Endothelial cell (in vitro differentiated cells): ENCODE measurements at places on chromosomes 5 and 9. TPM values are rescaled to one million over a fixed set of nuclear protein-coding genes. Genes with fewer than 3 reads are reported as not detected.

- no peak for DNase-seq
These were observed 52.0 kb downstream of the EXD3 start for GRCh38 chr9:137370865-137371520.

- DNase-seq = no peak
These were observed 89.5 kb upstream of the PUM3 start for GRCh38 chr9:2933165-2934095.

DNA sequence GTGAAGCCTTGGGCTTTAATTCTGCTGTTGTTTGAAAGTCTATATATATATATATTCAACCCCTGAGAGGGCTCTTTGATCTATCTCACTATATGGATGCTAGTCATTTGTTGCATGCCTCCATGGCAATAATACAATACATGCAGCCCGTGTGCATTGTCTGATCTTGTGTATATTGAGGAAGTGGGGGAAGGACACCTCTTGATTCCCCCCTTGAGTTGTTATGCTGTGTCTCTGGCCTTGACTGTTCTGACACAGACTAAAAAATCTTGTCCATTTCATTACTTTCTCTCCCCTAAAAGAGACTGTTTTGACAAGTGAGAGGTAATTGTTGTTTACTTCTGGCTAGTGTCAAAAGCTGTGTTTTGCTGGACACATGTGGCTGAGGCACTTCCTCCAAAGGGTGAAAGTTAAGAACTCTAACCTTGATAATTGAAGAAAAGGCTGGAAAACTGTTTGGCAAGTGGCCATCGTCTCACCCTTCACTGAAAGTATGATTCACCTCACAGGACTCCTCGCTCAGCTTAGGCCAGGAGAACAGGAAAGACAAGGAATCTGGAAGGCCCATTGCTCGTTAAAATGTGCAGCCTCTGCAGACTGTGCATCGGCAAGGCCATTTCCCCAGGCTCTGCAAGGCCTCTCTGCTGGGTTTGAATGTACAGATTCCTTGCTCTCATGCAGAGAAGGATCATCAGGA is 304.0 kb downstream of the PRELID2 start:
- DNase-seq = no peak

GRCh38 chr5:15574806-15575325 is 74.9 kb downstream of the FBXL7 start:
- no peak for DNase-seq

- no peak for DNase-seq
These were observed 104.2 kb upstream of the PANK3 start for GRCh38 chr5:168683247-168683926.

DNA sequence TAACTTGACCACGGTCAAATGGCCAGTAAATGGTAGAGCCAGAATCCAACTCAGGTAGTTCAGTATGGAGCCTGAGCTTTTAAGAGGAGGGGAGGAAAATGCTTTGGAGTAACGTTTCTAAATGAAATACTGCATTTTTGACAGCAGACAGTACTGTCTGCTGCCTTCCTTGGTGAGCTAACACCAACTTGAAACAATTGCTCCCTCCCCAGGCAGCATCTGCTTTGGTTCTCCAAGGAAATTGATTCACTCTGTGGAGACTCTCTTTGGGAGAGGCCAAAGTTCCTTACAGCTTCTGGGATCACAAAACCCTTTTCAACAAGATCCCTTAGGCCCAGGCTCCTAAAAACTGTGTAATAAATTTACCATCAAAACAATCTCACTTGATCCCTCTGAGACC is 75.2 kb upstream of the SSBP2 start:
- no peak for DNase-seq

DNA sequence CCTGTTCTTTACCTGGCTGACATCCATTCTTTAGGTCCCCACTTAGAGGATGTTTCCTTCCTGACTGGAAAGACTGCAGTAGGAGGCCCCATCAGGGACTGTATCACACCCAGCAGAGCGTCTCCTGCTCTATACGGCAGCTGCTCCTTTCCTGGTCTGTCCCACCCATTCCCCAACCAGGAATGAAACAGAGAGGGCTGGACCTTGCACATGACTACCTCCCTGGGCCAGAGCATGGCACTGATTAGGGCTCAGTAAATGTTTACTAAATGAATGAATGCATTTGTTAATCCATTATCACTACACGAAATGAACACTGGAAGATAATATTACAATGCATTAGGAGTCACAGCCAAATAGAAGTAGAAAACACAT is 76.4 kb downstream of the ABCA1 start:
- no peak for DNase-seq

DNA sequence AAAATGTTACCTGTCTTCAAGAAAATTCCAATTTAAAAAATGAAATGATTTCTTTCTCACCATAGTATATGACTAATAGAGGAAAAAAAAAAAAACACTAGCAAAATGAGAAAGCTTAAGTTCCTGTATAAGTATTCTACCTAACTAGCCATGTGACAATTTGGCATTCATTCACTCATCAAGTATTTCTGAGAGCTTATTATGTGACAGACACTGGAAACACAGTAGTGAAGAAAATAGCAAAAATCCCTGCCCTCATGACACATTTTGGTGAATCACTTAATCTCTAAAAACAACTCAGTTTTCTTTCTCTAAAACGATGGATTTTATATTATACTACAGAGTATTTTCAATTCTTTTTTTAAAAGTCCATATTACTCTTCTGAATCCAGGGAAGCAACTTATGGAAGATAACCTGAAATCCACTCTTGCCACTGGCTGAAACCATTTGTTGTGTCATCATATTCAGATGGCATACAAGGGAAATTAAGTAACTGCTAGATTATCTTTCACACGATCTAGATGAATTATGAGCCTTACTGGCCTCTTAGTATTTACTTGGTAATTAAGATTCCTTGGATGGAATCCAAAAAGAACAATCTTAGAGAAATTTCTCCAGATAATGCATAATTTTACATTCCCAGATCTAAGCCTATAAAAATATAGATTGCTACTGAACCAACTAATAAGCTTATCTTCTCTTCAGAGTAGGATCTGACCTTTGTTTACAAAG is 5.5 kb downstream of the PTBP3 start:
- no peak for DNase-seq

GRCh38 chr9:129806061-129806460 is 3.1 kb downstream of the TOR1B start:
- DNase-seq = no peak

- no peak for DNase-seq
These were observed 2.8 kb downstream of the IL6ST start for GRCh38 chr5:55991768-55992486.

DNA sequence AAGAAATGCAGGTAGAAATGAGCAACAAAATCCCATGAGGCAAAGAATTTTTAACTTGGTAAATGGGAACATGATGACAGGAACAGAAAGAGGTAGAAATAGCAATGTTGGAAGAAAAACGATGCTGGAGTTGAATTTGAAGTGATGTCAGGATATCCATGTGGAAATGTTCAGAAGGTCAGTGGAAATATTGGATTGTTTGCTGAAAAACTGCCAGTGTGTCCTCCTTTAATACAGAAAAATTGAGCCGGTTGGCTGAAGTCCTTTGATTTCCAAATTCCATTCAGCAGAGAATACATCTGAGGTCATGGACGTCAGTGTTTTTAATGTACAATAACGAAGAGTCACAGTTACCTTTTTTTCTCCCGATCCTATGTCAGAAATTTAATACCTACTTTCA is 110.0 kb upstream of the DMAC1 start:
- DNase-seq = no peak

DNA sequence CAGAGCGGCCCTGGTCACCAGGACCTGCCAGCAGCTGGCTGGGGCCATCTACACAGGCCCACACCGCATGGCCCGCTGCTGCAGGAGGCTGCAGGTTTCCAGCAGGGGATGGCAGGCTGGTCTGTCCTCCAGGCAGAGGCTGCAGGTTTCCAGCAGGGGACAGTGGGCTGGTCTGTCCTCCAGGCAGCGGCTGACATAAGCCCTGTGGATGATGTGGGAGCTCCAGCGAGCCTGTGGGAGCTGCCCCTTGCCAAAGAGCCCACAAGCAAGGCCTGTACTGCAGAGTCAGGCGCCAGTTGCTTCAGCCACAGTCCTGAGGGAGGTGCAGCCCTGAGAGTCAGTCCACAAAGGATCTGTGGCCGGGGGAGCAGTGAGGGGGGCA is 18.5 kb downstream of the TPPP start:
- no peak for DNase-seq

DNA sequence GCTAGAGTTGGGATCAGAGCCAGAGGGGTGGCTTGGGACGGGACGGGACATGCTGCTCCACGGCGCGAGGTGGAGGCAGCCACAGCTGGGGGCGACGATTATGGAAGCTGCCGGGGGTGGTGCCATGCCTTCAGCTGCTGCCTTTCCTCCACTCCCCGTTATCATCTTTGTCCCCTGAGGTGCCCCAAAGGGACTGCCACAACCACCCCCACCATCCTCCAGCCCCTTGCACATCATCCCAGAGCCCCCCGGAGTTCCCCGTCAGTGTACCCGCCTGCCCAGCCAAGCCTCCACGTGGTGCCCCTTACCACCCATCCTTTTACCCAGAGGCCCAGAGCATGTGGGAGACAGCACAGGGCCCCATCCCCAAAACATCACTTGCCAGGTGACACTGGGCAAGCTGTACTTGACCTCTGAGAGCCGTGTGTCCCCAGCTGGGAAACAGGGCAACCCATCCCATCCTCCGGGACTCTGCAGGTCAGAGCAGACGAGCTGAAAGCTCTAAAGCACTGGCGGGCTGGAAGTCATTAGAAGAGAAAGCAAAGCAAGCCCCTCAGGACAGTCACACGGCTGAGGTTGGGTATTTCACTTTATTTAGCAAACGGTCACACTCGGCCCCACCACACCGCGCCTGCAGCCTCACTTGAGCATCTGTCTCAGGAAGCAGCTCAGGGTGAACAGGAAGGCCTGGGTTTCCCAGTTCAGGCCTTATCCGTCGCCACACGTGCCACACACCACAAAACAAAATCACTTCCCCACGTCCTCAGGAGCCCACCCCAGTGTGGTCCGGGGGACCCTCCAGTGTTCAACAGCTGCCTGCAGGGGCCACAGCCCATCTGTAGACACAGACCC is 19.5 kb upstream of the MXD3 start:
- no peak for DNase-seq

DNA sequence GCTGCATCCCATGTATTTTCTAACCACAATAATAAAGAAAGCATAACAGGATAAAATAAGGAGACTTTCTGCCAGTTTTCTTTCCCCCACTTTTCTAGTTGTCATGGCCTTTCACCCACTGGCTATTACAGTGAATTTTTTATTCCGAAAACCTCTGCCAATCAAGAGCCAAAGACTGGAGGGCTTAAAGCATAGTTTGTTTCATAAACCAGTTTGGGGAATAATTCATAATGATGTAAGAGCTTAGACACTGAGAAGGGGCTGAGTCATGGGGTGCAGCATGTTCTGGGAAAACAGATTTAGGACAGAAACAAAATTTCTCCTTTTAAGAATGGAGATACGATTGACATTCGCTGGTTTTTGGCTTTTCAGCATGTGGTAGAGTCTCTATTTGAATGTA is 4.4 kb upstream of the GLIPR2 start:
- DNase-seq = no peak

GRCh38 chr9:123514766-123515165 is 158.8 kb downstream of the CRB2 start:
- DNase-seq = no peak

DNA sequence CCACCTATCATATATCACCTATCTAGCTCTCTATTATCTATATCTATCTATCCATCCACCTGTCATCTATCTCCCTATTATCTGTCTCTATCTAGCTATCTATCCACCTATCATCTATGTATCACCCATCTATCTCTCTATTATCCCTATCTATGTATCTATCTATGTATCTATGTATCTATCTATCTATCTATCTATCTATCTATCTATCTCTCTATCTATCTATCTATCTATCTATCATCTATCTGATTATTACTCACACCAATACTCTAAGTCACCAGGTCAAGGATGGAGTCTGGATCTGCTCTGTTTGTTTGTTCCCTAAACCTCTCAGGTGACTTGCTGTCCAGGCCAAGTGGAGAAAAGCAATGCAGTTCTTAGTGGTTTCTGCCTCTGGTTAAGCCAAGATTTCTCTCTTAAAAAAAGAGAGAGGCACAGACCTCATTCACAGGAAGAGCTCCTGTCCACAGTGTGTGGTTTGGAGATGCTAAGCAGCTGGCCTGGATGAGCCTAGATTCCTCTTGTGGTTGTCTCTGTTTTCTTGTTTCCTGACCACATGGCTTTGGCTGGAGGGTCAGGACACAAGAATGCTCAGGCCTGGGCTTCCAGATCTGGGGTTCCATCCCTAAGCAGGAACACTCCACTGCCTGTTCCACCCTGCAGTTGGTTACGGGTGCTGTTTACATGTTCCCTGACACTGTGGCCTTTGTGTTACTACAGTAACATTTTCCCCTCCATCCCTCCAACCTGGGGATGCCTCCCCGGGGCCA is 133.4 kb downstream of the PHF2 start:
- DNase-seq = no peak

DNA sequence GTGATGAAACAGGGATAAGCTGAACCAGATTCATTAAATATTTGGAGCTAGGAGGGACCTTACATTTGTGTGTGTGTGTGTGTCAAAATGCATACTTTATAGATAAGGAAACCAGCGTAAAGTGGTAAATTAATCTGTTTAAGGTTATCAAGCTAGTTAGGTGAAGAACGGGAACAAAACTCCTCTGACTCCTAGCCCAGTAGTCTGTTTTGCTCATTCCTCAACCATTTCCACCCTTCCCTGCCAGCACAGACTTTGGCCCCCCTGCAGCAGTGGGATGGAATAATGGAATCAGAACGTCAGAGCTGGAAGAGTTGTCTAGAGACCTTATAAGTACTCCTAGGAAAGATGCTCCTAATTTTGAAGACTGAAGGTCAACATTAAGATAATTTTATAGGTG is 6.5 kb downstream of the AGXT2 start:
- DNase-seq = no peak

DNA sequence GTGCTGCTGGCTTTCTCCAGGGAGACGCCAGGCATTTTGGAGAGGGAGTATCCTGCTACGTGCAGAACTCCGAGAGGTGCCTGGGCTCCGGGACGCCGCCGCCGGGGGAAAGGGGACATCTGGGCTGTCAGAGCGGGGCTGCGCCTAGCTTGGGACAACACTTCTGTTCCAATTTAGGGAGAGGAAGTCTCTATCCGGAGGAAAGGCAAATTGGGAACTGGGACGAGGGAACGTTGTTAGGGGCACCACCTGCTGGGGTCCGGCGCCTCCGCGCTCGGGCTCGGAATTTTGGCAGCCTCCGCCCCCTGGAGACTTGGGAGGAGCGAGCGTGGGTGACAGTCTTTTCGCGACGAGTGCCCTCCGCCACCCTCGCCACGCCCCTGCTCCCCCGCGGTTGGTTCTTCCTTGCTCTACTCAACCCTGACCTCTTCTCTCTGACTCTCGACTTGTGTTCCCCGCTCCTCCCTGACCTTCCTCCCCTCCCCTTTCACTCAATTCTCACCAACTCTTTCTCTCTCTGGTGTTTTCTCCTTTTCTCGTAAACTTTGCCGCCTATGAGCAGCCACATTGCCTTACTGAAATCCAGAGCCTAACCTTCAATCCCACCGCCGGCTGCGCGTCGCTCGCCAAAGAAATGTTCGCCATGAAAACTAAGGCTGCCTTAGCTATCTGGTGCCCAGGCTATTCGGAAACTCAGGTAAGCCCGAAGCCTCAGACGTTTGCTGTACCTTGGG is 1.6 kb downstream of the TSLP start:
- peak; percentile 55 for DNase-seq

- DNase-seq = no peak
These were observed 1.3 kb downstream of the CD74 start for GRCh38 chr5:150411245-150411979.

Gene SPINK5
- 4.3 TPM for total RNA-seq

Gene DMRT3
- total RNA-seq = not detected

Gene IQGAP2
- 43.4 TPM for total RNA-seq

Gene ZNF608
- total RNA-seq = 88.0 TPM

Gene ZBTB43
- 16.7 TPM for total RNA-seq

Gene NUDT12
- total RNA-seq = 6.1 TPM

Gene MARVELD2
- total RNA-seq = 6.5 TPM

Gene RECK
- 48.2 TPM for total RNA-seq
